ENCODE measurements at places on chromosomes 1 and 21. TPM values are rescaled to one million over a fixed set of nuclear protein-coding genes. Genes with fewer than 3 reads are reported as not detected.

DNA sequence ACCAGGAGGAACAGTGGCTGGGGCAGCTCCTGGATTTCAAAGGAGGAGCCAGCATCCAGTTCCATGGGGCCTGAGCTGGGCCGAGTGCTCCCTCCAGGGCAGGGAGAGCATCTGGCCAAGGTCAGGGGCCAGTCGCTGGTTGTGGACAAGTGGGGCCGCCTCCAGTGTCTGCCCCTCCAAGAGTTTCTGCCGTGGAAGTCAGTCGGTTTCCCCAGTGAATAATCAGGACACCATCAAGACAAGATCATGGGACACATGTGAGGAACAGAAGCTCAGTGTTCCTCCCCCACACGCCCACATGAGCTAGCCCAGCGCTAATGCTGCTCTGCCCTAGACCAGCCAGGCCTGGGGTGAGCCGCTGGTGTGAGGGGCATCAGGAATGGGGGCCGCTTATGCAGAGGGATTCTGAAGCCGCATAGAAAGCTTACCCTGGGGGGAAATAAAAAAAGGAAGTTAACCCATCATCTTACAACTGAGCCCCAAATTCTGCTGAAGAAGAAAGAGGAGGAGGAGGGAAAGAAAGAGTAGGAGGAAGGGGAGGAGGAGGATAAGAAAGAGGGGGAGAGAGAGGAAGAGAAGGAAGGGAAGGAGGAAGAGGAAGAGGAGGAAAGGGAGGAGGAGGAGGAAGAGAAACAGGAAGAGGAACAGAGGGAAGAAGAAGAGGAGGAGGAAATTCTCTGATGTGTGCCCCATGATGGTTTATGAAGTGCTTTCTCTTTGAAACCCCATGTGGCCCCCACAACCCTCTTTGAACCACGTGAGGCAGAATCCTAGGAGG, 198.4 kb downstream of the MATN1 start:
- no peak for DNase-seq

GRCh38 chr1:65387821-65388220, 32.6 kb upstream of the LEPR start:
- no peak for DNase-seq

GRCh38 chr1:13737398-13737797, 37.4 kb downstream of the PRDM2 start:
- DNase-seq: no peak

- DNase-seq: no peak
These were observed 119.0 kb upstream of the NFIA start for GRCh38 chr1:60963167-60963940.

Gene OR2T11
- under 0.01 TPM for total RNA-seq

GRCh38 chr1:169708647-169709046, 2.8 kb downstream of the SELL start:
- DNase-seq: no peak

All from thymus (tissue), 14 donors.